ENCODE measurements at places on chromosomes 7 and 10.

DNA sequence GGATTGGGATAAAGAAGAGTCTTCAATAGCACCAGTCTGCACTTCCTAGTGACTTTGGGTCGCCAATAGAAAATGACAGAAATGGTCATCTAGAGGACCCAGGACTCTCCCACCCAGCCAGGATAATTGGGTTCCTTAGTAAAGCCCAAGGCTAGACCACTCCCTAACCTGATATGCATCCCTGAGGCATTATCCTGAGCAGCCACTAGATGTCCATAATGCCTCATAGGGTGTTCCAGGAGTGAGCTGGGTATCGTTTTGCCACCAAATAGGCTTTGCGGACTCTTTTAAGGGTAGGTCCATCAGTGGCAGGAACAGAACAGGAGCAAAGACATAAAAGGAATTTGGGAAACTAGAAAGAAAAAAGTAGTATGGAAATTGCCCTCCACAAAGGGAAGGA lies 4.5 kb upstream of the LRRC4 start:
- DNase-seq: no peak

DNA sequence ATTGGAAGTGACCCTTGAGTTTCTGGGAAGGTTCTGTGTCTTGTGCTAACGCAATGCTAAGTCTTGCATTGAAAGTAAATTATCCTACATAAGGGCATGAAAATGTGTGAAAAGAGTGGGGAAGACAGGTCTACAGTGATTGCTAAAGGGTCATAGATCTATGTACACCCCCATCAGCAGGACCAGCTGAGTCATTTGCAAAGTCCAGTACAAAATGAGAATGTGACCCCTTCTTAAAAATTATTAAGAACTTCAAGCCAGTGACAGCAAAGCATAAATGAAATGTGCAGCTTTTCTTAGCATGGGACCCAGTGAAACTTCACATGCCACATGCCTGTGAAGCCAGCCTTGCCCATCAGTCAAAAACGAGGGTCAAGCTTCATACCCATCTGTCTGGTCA lies 640.7 kb upstream of the MKI67 start:
- DNase-seq: no peak

DNA sequence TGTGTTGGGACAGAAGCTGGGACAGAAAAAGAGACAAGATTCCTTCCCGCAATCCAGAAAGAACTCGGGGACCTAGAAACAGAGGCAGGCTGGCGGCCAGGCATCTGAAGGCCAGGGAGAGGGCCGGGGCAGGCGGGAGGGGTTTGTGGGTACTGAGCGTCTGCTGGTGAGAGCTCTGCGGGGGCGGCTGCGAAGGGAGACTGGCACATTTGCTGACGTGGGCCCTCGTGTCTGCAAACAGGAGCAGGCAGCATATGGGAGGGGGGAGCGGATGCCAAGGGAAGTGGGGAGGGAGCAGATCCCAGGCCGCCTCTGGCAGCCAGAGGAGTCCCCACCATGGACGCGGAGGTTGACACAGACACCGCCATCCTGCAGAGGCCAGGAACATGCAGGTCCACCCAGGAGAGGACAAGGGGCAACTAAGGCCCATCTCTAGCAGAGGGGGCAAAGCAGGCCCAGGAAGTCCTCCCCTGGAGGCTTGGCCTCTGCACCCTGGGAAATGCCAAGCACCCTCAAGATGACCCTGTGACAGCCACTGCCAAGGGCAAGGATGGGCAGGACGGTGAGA lies 32.2 kb downstream of the KCNH2 start:
- DNase-seq: peak; percentile 56

DNA sequence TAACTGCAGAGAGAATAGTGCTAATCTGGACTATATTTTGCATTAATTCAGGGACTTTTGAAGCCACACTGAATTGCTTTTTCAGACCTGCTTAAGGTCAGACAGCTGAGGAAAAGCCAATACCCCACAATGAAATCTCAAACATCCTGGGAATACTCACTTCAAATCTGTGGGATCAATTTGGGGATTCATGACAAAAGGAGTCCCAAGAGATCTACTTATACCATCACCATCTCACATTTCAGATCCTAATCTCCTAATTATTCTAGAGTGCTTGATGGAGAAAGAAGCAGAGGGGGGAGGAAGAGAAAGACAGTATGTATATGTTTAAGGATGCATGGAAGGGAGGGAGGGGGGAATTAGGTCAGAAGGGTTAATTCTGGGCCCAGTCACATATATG lies 202.2 kb downstream of the CACNA2D1 start:
- DNase-seq: no peak

GRCh38 chr7:16098585-16099179 lies 322.7 kb downstream of the CRPPA start:
- no peak for DNase-seq

- DNase-seq: no peak
Observed at GRCh38 chr7:70585071-70585470, 546.9 kb upstream of the GALNT17 start.

GRCh38 chr10:129885526-129885925 lies 78.5 kb downstream of the EBF3 start:
- DNase-seq: no peak

- no peak for DNase-seq
Observed at GRCh38 chr7:123588376-123588775, 13.2 kb upstream of the ASB15 start.

DNA sequence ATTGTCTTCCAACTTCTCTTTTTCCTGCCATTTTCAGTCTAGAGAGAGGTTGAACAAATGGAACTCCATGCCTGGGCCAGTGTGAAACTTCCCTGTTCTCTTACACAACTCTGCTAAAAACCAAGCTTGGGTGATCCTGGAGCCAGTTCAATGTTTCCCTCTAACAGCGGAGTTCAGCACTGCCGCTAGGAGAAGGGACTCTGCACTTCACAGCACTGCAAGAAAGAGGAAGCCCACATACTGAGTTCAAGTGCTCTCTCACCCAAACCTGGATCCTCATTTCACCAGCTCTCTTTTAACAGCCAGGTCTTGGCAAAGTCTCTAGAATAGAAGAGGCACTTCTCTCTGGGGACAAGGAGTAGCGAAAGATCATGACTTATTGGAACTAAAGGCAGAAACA lies 18.8 kb downstream of the FOXI2 start:
- no peak for DNase-seq

- no peak for DNase-seq
Observed at GRCh38 chr7:84364708-84365107, 170.1 kb upstream of the SEMA3A start.

DNA sequence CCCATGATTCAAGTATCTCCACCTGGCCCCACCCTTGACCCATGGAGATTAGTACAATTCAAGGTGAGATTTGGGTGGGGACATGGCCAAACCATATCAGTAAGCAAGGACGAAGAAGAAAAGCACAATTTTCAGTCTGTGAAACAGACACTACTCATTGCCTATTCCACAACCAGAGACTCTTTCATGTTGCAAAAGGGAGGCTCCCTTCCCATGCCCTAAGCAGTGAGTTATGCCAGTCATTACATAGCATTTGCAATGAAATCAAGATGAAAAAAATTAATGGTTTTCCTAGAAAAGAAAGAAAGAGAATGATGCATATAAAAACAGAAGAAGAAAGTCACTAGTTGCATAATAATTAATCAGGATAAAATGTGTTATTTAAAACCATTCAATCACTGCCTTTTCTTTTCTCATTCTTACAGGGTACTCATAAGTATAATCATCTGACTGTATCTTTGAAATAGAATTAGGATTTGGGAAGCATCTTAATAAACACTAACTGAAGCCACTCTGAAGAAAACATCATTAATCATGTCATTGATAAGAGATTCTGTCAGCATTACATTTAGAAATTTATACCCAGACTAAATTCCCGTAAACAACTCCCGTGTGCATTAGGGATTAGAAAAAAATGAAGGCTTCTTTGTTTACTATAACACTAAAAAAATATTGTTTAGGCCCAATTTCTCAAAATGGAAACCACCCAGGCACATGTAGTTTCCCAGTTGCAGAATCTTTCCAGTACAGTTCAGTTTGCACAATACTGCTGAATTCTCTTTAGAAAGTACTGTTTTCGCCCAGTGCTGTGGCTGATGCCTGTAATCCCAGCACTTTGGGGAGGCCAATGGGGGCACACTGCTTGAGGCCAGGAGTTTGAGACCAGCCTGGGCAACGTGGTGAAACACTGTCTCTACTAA lies 9.1 kb downstream of the PRPS1L1 start:
- DNase-seq: no peak

DNA sequence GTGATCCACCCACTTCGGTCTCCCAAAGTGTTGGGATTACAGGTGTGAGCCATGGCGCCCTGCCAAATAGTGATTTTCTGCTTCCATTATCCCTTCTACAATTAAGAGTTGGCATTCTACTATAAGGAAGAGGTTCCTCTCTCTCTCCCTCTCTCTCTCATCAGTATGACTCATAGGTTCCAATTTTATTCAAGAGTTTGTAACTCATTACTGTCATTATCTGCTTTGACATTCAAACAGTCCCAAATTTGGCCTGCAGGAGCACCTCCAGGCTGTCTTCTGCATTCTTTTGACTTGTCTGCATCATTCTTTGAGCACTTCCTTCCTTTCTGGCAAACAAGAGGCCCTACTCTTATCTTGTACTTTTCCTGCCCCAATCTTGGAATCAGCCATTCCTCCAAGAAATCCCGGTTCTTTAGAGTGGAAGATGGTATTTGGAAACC lies 33.2 kb upstream of the CALU start:
- no peak for DNase-seq

GRCh38 chr10:32167450-32167849 lies 111.2 kb upstream of the KIF5B start:
- DNase-seq: no peak

- DNase-seq: no peak
Observed at GRCh38 chr10:72243822-72244437, 27.9 kb upstream of the ASCC1 start.

DNA sequence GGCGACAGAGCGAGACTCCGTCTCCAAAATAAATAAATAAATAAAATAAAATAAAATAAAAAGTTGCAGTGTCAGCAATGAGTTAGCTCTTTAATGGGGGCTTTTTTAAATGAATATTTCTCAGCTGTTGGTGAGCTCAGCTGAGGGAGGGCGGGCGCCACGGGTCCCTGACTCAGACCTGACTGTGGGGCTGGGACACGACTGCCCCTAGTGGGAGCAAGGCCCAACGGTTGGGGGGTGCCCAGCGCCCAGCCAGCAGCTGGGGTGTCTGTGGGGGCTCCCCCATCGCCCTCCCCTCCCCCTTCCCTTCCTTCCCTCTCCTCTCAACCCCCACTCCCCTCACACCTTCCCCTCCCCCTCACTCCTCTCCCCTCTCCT lies 46.6 kb downstream of the PWWP2B start:
- peak; percentile 87 for DNase-seq

DNA sequence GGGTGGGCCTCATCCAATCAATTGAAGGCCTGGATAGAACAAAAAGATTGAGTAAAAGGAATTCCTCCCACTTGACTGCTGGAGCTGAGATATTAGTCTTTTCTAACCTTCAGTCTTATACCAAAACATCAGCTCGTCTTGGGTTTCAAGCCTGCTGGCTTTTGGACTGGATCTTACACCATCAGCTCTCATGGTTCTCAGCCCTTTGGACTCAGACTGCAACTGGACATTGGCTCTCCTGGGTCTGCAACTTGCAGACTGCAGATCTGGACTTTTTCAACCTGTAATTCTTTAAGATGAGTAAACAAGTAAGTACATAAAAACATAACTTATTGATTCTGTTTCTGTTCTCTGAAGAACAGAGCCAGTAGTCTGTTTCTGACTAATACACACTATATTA lies 73.7 kb downstream of the PPP1R3C start:
- DNase-seq: no peak
